Esophagus mucosa (tissue), 1 donor: ENCODE measurements at places on chromosomes 2 and 18. TPM values are rescaled to one million over a fixed set of nuclear protein-coding genes. Genes with fewer than 3 reads are reported as not detected.

- ATAC-seq = no peak
Observed at GRCh38 chr18:23415515-23415914, 37.6 kb upstream of the RIOK3 start.

The KATNAL2 gene
- 1.1 TPM for total RNA-seq

The ABCB11 gene
- total RNA-seq = not detected

DNA sequence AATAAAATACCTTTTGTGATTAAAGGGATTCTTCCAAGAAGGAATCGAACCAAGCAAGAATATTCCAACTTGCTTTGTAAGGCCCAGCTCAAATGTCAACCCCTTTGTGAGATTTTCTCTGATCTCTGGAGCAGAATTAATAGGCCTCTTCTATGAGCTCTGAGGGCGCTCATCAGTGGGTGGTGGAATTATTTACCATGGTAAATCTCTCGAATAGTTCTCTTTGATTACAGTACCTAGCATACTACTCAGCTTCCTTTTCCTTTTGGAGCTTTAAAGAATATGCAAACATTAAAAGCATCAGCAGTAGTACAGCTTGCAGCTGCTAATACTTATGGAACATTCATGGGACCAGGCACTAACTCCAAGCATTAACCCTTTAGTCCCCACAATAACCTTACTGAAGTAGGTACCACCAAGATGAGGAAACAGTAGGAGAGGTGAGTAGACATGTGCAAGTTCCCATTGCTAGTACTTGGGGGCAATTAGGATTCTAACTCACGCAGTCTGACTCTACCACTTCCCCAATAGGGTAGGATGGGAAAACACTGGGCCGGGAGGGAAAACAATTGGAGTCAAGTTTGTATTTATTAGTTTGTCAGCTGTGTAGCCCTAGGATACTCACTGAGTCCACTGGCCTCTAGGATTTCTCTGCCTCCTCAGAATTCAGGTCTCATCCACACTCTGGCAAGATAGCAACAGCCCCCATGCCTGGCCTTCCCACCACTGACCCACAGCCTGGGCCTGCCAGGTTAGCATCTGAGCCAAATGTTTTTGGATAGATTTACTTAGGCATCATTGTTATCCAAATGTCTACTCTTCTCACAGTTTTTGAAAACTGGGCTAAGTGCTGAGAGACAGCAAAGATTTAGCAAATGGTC is 21.7 kb downstream of the ADD2 start:
- no peak for ATAC-seq

- ATAC-seq = no peak
Observed at GRCh38 chr2:203535784-203536585, 884 bp upstream of the RAPH1 start.

The KRTCAP3 gene
- total RNA-seq = 26.0 TPM

The HOXD9 gene
- total RNA-seq = 1.1 TPM

- no peak for ATAC-seq
Observed at GRCh38 chr2:69210385-69210784, 176.6 kb downstream of the GFPT1 start.

The ALK gene
- total RNA-seq = 0.04 TPM

- no peak for ATAC-seq
Observed at GRCh38 chr2:196266855-196267254, 95.5 kb upstream of the STK17B start.

DNA sequence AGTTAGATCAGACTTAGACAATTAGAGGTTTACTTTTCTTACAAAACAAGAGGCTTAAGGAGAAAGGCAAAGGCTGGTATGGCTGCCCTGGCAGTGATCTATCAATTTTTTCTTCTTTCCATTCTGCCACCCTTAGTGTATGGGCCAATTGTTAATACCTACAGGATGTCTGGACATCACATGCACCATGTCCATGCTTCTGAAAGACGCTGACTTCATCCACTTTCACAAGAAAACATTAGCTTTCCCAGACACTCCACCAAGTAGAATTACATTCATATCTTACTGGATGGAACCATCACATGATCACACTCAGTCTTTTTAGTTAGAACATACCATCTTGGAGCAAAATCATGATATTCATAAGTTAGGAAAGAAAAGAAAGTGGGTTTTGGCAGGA is 120.9 kb downstream of the ARHGAP28 start:
- ATAC-seq = no peak

DNA sequence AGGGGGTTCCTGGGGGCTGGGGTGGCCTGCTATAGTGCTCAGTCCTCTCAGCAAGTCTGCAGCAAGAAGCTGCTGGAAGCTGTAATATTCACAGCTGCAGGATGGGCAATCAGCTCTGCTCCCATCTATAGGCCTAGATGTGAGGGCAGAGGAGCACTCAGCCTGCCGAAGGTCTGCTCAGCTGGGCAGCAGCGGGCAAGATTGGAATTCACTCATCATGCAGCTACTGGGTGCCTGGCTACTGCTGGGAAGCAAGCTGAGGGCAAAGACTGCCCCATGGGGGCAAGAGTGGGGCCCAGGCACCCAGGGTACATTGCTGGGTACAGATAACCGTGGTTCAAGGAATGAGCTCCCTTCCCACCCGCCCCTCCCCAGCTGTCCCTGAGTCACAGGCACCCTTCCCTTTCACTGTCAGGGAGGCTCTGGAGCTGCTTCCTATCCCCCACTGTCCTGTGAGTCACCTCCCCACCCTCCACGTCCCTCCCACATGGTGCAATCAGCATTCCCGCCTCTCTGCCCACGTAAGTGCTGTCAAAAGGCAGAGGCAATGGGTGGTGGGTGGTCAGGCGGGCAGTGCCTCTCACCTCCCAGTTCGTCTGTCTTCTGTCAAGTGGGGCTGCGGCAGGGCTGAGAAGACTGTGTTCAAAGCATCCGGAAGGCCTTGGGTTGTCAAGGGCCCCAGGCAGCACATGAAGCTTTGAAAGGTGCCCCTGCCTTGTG is 169.2 kb downstream of the TRIM43 start:
- peak; percentile 61 for ATAC-seq

DNA sequence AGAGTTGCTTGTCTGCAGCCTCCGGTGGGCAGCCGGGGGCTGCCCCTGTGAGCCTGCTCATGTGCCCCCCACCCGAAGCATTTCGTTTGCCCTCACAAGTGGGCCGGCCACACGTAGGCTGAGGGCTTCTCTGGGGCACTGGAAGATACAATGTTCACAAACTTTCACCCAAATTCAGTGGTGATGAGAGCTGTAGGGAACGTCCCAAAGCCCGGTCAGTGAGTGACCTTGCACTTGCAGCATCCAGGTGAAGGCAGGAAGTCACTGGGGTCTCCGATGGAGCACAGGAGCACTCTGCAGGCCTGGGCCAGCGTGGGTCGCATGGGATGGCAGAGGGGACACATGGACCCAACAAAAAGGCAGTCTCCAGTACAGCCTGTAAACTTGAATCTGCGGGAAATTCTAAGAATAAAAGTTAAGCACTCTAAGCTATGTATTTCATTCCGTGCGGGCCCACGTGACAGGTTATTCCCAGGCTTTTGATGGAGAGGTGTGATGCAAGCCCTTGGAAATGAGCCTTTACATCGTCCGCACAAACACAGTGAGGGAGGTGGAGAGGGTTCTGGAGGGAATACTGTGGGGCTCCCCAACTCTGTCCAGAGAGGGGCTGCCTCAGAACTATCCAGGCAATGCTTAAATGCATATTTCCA is 42.5 kb downstream of the CNGA3 start:
- ATAC-seq = no peak

DNA sequence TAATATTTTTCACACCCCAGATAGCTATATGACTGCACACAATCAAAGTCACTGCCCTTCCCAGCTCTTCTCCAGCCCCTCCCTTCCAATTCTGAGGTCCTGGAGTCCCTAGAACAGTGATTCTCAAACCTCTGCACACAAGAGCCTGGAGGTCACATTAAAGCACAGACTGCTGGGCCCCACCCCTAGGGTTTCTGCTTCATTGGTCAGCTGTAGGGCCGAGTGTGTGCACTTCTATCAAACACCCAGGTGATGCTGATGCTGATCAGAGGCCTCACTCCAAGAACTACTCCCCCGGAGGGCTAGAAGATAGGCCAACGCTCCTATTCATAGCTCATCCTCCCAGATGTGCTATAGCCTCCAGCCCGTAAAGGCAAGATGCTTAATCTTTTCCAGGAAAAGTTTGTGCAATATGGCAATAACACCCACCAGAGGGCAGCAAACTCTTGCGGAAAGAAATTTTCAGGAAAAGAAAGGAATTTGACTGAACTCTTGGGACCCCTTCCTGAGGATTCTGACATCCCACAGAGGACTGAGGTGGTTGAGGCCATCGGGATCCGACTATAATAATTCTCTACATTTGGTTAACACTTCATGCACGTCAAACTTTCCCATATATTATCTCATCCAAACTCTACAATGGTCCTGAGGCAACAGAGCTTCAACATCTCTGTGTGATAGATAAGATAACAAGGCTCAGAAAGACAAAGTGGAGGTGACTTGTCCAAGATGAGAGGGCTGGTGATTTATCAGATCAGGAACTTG is 194.2 kb upstream of the PKDCC start:
- ATAC-seq = no peak

- ATAC-seq = peak; percentile 62
Observed at GRCh38 chr2:20052861-20053281, 1.4 kb upstream of the LAPTM4A start.

- ATAC-seq = no peak
Observed at GRCh38 chr2:15471606-15472005, 89.5 kb downstream of the NBAS start.

- ATAC-seq = no peak
Observed at GRCh38 chr2:235004329-235004903, 52.6 kb downstream of the SH3BP4 start.

The ITPRIPL1 gene
- 1.8 TPM for total RNA-seq

- no peak for ATAC-seq
Observed at GRCh38 chr2:37656512-37657423, 14.7 kb downstream of the CDC42EP3 start.

- peak; percentile 76 for ATAC-seq
Observed at GRCh38 chr2:227415538-227416424, 28.0 kb upstream of the SCYGR1 start.

DNA sequence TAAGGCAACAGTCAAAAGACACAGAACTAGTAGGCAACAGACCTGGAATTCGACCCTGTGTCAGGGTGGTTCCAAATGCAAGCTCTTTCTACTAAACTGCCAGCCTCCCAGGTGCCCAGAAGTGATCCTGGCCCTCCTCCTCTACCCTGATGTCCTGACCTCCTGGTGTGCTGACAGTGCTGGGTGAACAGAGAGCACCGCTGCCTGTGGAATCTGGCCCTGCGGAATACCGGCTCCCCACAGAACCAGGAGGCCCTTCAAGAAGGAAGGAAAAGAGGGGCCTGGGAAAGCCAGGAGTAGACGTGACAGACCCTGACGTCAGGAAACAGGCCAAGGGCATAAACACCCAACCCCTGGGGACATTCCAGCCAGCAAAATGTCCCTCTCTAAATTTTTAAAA is 120.3 kb downstream of the NOL10 start:
- no peak for ATAC-seq

DNA sequence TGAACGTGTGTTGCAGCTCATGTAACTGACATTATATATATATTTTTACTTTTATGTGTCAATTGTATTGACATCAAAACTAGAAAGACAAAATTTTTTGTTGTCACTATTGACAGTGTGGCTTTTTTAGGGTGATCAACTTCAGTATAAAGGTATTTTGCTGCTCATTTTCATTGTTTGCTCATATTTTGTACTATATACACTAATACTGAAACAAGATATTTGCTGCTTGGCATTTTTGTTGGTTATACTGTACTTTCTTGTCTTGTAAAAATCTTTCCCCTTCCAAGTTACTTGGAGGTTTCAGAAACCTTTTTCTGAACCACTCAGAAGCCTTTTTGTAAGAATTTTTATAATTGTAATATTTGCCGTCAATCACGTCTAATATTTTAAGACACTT is 16.5 kb downstream of the AFTPH start:
- no peak for ATAC-seq

- peak; percentile 91 for ATAC-seq
Observed at GRCh38 chr2:27428978-27429541, 629 bp downstream of the NRBP1 start.

GRCh38 chr2:86022661-86023365 is 82.9 kb downstream of the POLR1A start:
- no peak for ATAC-seq

The CHCHD5 gene
- total RNA-seq = 41.5 TPM

DNA sequence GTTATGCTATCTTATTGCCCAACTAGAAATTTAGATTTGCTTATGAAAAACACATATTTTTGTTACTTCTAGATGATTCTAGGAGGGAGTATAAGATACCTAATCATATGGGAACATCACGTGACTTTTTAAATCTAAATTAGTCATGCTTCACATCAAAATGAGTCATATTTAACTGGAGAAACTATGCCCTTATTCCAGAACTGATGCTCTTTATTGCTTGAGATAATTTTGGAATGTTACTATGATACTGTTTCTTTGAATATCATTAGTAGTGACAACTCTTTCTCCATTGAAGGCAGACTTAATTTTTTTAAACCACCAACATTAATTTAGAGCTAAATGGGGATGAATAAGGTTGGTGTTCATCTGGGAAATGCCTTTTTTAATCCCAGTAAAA is 19.9 kb upstream of the ELAC1 start:
- ATAC-seq = no peak

GRCh38 chr2:240553956-240554480 is 3.8 kb downstream of the ANKMY1 start:
- ATAC-seq = no peak

DNA sequence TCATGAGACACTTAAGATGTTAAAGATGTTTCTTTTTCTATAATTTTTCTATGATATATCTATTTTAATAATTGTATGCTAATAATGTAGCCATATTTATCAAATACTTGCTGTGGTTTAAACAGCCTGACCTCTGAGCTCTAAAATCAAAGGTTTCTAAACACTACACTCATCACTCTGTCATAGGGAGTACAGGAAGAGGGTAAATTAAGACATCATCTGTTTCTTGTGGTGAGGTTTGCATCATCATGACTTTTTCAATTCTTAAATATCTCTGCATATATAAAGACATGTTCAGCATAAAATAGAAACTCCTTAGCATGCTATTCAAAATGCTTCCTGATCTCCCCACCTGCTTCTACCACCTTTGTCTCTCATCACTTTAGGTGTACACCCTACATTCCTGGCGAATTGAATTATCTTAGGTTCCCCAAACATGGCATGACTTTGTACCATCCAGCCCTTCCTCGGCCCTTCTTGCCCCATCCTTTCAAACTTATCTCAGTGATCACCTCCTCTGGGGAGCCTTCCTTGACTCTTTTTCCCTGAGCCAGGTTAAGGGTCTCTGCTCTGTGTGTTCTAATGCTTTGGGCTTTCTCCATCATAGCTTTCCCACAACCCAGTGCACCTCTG is 105.3 kb upstream of the TTN start:
- no peak for ATAC-seq

The CYP1B1 gene
- 2.0 TPM for total RNA-seq

The ANKRD30BL gene
- total RNA-seq = not detected

GRCh38 chr18:2406544-2406943 is 164.8 kb downstream of the METTL4 start:
- ATAC-seq = no peak
